ENCODE measurements at places on chromosomes 11 and 22. TPM values are rescaled to one million over a fixed set of nuclear protein-coding genes. Genes with fewer than 3 reads are reported as not detected.

DNA sequence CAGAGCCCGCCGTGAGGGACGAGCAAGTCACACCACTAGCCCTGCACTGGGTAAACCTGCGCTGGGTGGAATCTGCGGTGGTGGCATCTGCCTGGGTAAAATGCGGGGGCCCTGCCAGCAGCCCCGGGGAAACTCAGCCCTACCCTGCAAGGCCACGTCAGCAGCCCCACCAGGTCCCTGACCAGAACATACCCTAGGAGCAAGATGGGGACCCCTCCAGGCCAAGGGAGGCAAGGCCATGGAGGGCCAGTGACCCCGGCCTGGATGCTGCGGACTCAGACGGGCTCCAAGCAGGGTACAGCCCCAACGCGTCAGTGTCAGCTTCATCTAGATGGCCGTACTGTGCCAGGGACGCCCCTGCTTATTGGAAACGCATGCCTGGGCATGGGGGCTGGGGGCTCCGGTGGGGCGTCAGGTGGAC, 26.3 kb downstream of the TOLLIP start:
- no peak for DNase-seq

DNA sequence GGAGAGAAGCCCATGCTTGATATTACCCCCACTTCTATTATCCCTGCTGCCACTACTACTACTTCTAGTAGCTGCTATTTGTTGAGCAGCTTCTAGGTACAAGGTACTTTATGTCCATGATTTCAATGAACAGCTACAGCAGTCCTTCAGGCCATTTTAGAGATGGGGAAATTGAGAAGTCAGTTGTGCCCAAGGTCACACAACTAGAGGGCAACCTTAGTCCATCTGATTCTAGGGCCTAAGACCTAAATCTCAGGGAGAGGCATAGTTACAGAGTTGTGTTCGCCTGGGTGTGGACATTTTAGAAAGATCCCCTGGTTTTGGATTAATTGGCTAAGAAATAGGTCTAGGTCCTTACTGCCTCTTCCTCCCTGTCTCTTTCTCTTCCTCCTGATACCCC, 52.3 kb downstream of the MICAL2 start:
- no peak for DNase-seq

DNA sequence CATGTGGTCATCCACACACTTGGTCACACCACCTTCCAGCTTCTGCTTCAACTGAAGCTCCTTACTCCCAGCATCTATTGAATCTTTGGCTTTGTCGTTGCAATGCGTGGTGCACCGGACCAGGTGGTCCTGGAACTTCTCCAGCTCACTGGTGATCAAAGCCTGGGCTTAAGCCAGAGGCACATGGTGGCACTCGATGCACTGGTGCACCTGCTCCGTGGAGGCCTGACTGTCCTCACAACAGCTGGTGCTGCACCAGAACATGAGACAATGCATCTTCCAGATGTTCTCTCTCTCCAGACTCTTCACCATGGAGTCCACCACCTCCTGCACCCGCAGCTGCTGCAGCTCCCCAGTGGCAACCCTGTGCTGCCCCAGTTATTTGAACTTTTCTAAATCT, 56.0 kb downstream of the CELSR1 start:
- DNase-seq: no peak

- DNase-seq: peak; percentile 76
Observed at GRCh38 chr11:100719362-100719761, 32.3 kb downstream of the ARHGAP42 start.

- no peak for DNase-seq
Observed at GRCh38 chr11:72690166-72690565, 15.9 kb upstream of the PDE2A start.

DNA sequence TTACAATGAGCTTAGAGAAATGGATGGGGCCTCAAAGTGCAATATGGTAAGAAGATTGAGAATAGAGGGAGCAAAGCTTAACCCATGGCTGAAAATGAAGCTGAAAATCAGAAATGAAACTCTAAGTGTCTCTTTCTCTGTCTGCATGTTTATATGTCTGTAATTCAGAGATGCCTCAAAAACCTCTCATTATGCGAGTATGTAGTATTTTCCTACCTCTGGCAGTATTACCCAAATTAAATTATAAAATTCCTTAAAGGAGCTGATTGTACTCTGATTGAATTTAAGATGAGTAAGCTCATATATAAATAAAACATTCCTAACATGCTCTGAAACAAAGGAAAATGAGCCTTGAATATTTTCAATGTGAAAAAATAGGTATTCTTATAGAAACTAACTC, 39.8 kb upstream of the PRSS23 start:
- DNase-seq: no peak

GRCh38 chr11:62152245-62153086, 28.7 kb downstream of the INCENP start:
- DNase-seq: no peak

The NXPE4 gene
- polyA plus RNA-seq: not detected

The IL10RA gene
- polyA plus RNA-seq: 2.6 TPM

The UCP2 gene
- 461 TPM for polyA plus RNA-seq

Measured in brain (organoid and tissue), 16 donors.